Right ventricle myocardium superior (tissue), 1 donor: ENCODE measurements at places on chromosomes 1 and 21.

GRCh38 chr1:156372265-156372586 lies 3.2 kb downstream of the RHBG start:
- no peak for DNase-seq

DNA sequence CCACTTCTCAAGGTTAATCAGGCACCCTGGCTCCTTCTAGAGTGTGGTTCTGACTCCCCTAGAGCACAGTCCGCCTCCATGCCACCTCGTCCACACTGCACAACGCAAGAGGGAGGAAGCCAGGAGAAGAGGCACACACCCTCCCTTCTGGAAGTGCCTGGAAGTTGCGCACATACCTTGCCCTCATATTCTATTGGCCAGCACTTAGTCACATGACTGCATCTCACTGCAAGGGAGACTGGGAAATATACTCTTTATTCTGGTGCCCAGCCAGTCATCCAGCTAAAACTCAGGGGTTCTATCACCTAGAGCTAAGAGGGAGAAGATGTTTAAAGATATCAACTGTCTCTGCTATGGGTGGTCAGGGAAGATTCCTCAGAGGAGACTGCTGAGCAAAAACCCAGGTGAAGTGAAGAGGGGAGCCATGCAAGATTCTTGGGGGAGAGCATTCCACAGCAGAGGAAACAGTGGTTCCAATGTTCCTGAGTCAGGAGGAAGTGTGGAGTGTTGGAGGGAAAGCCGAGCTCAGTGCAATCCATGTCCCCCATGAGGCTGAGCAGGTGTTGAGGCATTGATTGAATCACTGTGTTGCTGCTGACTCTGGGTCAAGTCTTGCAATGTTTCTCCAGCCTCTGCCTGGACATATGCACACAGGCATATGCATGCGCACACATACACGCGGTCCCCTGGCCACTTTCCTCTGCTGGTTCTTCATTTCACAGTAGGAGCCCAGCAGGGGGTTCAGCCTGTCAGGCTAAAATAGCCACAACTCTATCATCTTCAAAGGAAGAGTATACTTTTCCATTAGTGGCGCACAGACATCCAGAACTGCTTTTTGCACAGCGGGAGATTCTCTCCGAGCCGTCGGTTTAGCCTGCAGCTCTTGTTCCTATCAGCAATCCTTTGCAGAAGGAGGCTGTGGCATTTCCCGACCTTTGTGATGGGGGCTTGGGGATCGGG lies 22.3 kb upstream of the KLHDC7A start:
- DNase-seq = no peak

GRCh38 chr1:28521502-28522164 lies 15.8 kb downstream of the RCC1 start:
- no peak for DNase-seq

GRCh38 chr1:167880580-167881021 lies 33.3 kb downstream of the ADCY10 start:
- DNase-seq = no peak

DNA sequence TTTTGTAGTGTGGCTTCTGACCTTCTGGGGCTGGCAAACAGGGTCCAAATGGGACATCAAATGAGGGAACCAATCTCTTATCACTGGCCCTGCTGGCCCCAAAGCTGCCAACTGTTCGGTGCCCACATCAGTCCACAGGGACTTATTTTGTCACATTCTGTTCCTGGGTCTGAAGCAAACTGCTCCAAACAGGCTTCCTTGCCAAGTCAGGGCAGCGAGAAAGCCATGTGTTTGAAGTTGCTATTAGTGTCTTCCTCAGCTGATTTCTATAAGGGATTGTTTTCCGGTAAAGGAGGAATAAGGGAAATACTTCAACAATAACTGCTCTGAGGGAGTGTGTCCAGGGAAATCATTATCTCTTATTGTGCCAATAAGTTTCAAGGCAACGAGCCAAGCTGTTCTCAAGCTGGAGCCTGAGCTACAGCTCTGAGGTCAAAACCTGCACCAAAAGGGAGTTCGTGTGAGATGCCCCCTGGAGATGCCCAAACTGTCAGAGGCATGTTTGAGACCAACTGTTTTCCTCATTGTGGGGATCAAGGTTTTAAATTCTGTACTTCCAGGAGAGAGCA lies 381.4 kb upstream of the PROX1 start:
- DNase-seq = no peak

- no peak for DNase-seq
Measured at GRCh38 chr1:25487628-25488027, 55.8 kb upstream of the LDLRAP1 start.

DNA sequence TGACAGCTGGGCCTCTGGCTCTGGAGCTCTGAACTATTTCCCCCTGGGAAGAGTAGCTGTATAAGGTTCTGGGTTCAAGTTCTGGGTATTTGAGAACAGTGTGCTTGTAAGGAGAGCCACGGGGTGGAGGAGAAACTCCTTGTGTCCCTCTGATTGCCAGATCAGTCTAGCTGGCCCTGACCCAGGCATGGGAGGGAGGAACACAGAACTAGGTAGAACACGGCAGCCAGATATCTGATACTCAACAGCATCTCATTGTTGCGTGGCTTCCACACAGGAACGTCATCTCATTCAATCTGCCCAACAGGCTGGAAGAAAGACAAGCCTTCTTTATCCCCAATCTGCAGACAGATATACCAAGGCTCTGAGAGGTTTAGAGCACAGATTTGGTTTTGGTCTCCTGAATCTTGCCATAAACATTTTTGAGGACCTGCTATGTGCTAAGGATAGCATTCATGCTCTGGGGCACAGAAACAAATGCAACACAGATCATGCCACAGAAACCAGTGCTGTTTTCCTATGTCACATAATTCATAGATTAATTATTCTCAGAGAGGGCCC lies 83.8 kb downstream of the PLXNA2 start:
- no peak for DNase-seq

DNA sequence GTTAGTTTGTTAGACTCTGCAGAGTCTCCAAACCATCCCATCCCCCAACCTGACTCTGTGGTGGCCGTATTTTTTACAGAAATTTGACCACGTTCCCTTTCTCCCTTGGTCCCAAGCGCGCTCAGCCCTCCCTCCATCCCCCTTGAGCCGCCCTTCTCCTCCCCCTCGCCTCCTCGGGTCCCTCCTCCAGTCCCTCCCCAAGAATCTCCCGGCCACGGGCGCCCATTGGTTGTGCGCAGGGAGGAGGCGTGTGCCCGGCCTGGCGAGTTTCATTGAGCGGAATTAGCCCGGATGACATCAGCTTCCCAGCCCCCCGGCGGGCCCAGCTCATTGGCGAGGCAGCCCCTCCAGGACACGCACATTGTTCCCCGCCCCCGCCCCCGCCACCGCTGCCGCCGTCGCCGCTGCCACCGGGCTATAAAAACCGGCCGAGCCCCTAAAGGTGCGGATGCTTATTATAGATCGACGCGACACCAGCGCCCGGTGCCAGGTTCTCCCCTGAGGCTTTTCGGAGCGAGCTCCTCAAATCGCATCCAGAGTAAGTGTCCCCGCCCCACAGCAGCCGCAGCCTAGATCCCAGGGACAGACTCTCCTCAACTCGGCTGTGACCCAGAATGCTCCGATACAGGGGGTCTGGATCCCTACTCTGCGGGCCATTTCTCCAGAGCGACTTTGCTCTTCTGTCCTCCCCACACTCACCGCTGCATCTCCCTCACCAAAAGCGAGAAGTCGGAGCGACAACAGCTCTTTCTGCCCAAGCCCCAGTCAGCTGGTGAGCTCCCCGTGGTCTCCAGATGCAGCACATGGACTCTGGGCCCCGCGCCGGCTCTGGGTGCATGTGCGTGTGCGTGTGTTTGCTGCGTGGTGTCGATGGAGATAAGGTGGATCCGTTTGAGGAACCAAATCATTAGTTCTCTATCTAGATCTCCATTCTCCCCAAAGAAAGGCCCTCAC lies at the start of gene OLIG2:
Gene OLIG2 (plus strand): TSS at position 447 of the 954 bp plus-strand sequence. CDS start 928 bp downstream, outside the sequence.
- no peak for DNase-seq

GRCh38 chr1:52195161-52195560 lies 53.3 kb downstream of the ZFYVE9 start:
- DNase-seq = no peak

- no peak for DNase-seq
Measured at GRCh38 chr1:40662151-40662550, 3.3 kb downstream of the RIMS3 start.

DNA sequence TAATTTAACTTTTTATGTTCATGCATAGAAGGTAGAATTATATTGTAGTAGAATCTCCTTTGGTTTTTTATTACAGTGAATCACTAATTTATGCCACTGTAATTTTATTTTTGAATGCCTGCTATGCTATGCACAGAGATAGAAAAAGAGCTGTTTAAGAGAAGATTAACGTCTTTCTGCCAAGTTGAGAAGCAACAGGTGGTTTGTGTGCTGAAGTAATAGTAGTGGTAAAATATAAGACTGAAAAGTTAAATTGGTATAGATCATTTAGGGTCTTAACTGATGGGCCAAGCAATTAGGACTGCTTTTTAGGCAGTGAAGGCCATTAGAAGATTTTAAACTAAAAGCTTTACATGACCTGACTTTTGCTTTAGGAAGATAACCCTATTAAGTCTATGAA lies 115.1 kb downstream of the SYT14 start:
- no peak for DNase-seq

DNA sequence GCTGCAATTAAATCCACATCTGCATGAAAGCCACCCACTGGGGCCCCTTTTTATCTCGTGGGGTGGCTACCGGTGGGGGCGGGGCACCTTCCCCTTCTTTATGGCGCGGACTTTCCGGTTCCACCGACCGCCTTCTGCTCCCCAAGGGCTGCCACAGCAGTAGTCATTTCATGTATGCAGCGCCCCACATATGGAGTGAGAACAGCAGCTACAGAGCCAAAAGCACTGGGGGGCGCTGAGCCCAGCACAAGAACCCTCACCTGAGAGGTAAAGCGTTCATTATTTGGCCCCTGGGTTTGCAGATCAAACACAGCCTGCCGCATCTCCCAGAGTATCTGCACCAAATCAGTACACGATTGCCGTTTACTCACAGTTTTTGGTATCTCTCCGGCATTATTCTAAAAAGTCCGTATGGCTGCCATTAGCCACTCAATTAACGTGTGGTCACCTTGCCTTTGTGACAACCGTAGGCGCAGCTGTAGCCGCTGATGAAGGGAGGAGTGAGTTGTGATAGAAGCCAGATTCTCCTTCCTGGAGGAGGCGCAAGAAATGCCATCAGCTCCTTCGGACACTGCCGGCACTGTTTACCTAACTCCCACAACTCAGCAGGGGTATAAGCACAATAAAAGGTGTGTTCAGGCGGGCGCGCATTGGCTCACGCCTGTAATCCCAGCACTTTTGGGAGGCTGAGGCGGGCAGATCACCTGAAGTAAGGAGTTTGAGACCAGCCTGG lies 30.4 kb upstream of the CR2 start:
- DNase-seq = no peak

DNA sequence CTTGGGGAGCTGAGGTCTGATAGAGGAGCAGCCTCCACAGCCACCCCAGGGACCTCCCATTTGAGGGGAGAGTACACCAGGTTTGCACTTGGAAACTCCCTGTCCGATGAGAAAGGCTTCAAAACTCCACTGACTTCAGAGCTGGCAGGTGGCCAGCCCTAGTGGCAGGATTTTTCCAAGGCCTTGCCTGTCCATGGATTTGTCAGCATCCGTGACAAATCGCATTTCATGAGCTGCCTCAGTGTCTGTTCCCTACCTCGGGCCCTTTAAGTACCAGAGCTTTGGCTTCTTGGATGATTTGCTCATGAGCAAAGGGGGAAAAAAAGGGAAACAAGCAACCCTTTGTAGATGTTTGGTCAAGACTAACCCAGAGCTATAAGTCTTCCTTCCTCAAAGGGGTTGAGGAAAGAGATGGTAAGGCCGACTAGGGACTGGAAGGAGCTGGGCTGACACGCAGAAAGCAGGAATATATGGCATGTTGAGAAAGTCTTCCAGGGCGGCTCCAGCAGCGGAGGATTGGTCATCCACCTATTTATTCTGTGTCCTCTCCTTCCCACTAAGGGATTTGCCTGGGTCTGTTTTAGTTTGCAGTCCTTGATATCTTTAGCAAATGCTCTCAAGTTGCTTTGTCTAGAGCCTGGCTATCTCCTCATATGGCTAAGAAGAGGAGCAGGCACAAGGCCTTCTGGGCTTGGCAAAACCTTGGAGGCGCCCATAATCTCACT lies 2.7 kb upstream of the HSPG2 start:
- DNase-seq = peak; percentile 91

DNA sequence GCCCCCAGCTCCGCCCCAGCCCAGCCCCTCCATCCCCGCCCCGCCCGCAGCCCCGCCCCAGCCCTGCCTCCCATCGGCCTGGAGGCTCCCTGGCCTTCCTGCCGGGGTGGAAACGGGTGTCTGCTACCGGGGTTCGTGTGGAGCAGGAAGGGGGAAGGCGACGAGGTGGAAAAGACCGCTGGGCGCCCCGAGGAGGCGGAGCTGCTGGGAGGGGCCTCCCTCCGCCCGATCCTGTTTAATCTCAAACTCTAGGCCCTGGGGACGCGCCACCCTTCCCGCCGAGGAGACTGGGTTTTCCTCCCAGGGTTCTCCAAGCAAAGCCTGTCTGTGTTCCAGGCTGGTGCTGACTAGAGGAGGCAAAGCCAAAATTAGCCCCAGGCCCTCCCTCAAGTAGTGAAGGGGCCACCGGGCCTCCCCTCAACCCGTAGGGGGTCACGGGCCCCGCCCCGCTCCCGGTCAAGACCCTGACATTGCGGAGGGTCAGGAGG lies 16.2 kb upstream of the TTLL10 start:
- DNase-seq = peak; percentile 93
